ENCODE measurements at places on chromosomes 7 and 10.
A peak's percentile ranks its signal among the peaks of the same experiment; 100 is the strongest.

GRCh38 chr10:63711867-63712716 lies 190.9 kb downstream of the REEP3 start:
- no peak for DNase-seq

GRCh38 chr10:45375716-45376231 lies 1.8 kb downstream of the ALOX5 start:
- no peak for DNase-seq

DNA sequence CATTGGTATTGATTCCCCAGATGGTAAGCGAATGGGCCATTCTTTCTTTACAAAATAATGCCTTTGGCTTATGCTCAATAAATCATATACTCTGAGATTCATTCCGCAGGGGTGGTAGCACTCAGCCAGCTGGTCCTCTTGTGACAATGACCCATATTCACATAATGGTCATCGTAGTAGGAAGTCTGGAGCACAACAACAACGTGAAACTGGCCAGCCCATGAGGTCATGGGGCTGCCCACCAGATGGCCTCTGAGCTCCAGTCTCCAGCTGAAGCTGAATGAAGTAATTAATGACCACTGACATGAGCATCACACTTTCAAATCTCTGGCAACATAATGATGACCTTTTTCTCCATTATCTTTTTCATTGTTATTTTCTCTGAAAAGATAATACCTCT lies 42.3 kb upstream of the SORCS1 start:
- no peak for DNase-seq

- DNase-seq = no peak
These were observed 447.3 kb upstream of the GHITM start for GRCh38 chr10:83691791-83692596.

GRCh38 chr10:22058201-22058600 lies 54.7 kb upstream of the DNAJC1 start:
- DNase-seq = no peak

DNA sequence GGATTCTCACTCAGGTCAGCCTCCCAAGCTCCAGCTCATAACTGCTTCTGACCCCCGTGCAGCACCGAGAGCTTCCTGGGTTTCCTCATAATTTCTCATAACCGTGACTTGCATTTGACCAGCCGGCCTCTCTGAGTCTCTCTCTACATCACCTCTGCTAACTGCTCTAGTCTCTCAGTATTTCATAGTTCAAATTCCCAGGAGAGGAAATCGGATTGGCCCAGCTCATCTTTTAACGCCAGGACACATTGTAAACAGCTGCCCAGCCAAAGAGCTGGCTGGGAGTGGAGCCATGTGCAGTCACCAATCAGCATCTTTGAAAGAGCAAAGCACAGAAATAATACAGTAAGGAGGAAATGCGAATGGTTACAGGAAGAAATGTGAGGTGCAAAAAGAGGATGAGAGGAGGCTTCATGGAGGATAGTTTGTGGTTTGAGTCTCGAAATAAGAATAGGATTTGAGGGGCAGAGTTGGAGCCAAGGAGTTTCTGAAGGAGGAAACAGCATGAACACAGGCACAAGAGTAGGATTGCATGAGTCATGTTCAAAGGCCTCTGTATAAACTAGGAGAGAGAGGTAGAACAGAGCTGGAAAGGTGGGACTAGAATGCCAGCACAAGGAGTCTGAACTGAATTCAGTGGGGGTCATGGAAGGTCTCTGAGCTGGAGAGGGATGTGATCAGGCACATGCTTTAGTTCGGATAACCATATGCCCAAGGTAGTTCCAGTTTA lies 15.2 kb upstream of the LBX1 start:
- no peak for DNase-seq

- DNase-seq = no peak
These were observed 55.2 kb upstream of the TNRC18 start for GRCh38 chr7:5478568-5479430.

DNA sequence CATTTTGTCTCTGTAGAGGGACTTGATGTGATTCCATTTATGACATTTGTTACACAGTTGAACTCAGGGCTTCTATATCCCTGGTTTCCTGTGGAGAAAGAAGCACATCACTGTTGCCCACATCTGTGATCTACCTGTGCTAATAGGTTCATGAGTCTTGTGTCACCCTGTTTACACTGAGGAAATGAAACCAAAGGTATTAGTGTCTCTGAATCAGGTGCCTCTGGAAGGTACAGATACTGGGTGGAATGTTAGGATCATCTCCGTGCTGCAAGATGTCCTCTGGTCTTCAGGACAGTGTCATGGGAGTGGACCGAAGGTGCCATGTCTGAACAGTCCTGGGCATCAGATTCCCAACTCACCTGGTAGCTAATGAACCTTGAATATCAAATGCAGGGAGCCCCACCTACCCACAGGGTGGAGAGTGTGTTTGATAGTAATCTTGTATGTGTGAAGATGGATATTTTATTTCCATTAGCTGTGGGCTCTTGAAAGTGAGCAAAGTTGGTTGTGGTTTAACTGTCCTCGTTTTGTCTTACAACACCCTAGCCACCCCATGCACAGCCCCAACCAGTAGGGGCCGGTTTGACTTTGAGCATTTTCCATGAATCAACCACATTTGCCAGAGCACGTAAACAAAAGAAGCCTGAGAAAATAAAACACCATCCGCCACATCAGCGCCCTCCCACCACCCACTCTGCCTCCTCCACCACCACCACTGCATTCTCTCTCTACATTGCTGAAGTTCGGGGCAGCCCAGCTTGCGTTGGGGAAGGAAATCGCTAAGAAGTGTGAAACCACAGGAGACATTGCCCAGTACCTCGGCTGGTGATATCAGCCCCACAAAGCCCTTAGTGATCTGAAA lies 40.7 kb downstream of the TARP start:
- peak; percentile 62 for DNase-seq

DNA sequence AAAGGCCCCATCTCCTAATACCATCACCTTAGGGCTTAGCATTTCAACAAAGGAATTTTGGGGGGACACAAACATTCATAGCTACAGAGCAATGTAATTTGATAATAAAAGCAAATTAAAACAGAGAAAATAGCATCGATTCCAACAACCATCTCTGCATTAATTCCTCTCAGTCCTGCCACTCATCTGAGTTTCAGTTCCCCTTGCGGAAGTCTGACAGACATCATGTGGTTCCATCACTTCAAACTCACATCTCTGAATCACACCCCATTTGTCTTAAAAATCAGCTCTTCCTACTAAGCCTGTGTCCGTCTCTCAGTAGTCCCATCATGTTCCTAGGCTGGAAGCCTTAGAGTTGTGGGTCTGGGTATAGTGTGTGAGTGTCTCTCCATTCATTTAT lies 3.6 kb downstream of the ADCK2 start:
- DNase-seq = no peak

DNA sequence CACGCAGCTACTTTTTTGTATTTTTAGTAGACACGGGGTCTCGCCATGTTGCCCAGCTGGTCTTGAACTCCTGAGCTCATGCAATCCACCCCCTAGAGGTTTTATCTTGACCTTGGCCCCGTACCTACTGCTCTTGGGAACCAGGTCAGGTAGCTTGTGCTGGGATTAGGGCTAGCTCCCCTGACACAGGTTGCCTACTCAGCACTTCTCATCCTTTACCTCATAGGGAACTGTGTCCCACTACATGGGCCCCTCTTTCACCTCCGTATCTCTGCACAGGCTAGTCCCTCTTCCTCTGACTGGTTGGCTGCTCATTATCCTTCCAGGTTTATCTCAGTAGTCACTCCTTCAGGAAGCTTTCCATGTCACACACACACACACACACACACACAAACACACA lies 58.0 kb upstream of the ITPRID1 start:
- no peak for DNase-seq

- DNase-seq = no peak
These were observed 542.1 kb downstream of the TCERG1L start for GRCh38 chr10:130769146-130770017.

- no peak for DNase-seq
These were observed 209.6 kb downstream of the CCSER2 start for GRCh38 chr10:84538036-84538435.

All from activated CD8-positive, alpha-beta memory T cell treated with anti-CD3 and anti-CD28 coated beads for 1 hour (primary cell).